ENCODE measurements at places on chromosomes 4 and X. TPM values are rescaled to one million over a fixed set of nuclear protein-coding genes. Genes with fewer than 3 reads are reported as not detected.

MAOB gene
- total RNA-seq = not detected

CETN2 gene
- 17.3 TPM for total RNA-seq

JADE3 gene
- 12.8 TPM for total RNA-seq

PPP2R2C gene
- total RNA-seq = 0.39 TPM

ADGRG4 gene
- not detected for total RNA-seq

CT45A9 gene
- total RNA-seq = not detected

DCAF8L2 gene
- total RNA-seq = not detected

NUP62CL gene
- not detected for total RNA-seq

MAML3 gene
- total RNA-seq = 4.4 TPM

ABCG2 gene
- total RNA-seq = 13.6 TPM

USP11 gene
- total RNA-seq = 52.1 TPM

GAGE12G gene
- not detected for total RNA-seq

ZDHHC15 gene
- total RNA-seq = under 0.01 TPM

PLS3 gene
- 330 TPM for total RNA-seq

SPANXD gene
- not detected for total RNA-seq

ASMT gene
- not detected for total RNA-seq

RTL9 gene
- not detected for total RNA-seq

HEPH gene
- total RNA-seq = 8.3 TPM

SERPINA7 gene
- not detected for total RNA-seq

NPY2R gene
- total RNA-seq = not detected

TSC22D3 gene
- total RNA-seq = 15.0 TPM

PIR gene
- 117 TPM for total RNA-seq

AKAP14 gene
- total RNA-seq = not detected

LRCH2 gene
- 10.6 TPM for total RNA-seq

BMX gene
- 68.9 TPM for total RNA-seq

HPGDS gene
- not detected for total RNA-seq

DDX53 gene
- total RNA-seq = not detected
